ENCODE measurements at places on chromosomes 7 and 10. TPM values are rescaled to one million over a fixed set of nuclear protein-coding genes. Genes with fewer than 3 reads are reported as not detected.

The MARVELD1 gene
- total RNA-seq = 3.6 TPM

The MBL2 gene
- not detected for total RNA-seq

The NYAP1 gene
- 18.2 TPM for total RNA-seq

The BMPR1A gene
- 51.8 TPM for total RNA-seq

The SEPHS1 gene
- total RNA-seq = 43.4 TPM

All from cerebellum (tissue), 4 donors.